ENCODE measurements at places on chromosomes 7 and 10.

DNA sequence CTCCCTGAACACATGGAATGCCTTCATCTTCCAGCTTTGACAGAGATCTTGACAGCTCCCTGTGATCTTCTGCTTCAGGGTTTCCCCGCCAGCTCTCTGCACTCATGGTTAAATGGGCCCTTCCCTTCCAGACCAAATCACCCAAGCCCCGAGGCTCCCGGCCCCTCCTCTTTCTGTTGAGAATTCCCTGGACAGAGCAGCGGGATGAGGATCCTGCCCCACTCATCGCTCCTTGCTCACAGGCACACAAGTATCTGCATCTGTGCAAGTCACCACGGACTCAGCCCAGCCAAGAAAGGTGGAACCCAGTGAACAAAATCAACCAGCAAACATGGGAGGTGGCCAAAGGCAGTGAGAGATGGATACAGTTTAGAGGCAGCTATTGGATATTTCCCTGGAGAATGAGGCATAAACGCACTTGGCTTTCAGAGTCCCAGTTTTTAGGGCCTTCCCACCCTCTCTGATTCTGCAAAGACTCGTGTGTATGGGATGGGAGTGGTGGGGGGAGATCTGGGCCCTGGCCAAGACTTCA, 37.7 kb upstream of the CXCL12 start:
- DNase-seq: no peak

GRCh38 chr7:132782777-132783640, 206.7 kb upstream of the PLXNA4 start:
- no peak for DNase-seq

GRCh38 chr10:21368728-21369425, 156.6 kb downstream of the SKIDA1 start:
- DNase-seq: no peak

- no peak for DNase-seq
These were observed 66.8 kb upstream of the NEBL start for GRCh38 chr10:20963721-20964595.

DNA sequence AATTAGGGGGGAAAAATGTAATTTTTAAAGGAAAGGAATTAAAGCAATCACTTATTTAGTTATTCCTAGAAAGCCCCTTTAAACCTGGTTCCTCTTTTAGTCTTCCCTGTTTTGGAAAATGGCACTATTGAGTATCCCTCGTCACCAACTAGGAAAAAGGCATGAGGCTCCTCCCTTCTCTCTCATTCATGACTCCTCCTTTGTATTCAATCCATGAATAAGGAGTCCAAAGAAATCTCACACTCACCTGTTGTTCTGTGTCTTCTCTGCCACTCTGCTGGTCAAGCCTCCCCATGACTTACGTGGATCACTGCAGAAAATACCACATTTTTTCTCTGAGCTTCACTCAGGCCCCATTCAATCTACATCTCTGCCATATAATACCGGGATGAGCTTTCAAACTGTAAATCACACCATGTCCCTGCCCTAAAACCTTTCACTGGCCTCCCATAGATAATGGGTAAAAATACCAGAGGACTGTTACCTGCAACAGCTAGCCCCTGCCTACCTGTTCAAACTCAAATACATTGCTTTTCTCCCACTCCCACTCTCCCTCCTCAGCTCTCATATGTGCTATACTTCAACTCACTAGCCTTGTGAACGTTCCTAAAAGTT, 5.5 kb upstream of the VWDE start:
- DNase-seq: no peak

DNA sequence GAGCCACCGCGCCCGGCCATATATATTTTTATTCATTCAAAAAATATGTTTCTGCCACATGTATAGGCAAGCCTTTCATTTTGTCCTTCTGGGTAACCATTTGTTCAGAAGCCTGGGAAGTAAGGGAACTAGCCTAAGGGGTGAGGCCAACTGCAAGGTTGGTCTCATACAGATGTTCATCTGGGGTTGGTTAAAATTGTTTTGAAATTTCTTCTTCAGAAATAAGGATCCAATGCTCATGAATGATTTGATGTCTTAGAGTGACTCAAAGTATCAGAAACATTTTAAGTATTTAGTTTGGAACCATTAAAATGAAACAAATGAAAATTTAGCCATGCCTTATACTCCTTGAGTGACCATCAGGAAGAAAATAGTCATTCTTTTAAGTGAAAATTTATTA, 397.2 kb downstream of the SUGCT start:
- no peak for DNase-seq

DNA sequence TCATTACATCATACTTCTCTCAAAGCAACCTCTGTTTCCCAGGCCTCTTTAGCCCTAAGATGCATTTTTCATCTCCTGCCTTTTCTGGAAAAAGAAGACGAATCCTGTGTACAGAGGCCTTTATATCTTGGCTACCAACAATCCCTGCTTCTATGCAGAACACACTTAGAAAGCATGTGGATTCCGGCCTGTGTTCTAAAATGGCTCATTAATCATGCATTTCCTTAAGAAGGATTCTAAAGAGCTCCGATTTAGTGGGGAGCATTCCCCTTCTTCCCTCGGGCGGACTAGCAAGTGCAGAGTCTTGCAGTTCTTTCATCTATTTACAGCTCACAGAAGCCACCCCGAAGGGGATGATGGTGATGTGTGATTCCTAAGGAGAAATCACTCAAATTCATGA, 1212.9 kb downstream of the TYW1 start:
- DNase-seq: no peak

- DNase-seq: no peak
These were observed 129.2 kb upstream of the NRBF2 start for GRCh38 chr10:63003816-63004453.

GRCh38 chr7:101125989-101126650, 784 bp upstream of the SERPINE1 start:
- DNase-seq: no peak

DNA sequence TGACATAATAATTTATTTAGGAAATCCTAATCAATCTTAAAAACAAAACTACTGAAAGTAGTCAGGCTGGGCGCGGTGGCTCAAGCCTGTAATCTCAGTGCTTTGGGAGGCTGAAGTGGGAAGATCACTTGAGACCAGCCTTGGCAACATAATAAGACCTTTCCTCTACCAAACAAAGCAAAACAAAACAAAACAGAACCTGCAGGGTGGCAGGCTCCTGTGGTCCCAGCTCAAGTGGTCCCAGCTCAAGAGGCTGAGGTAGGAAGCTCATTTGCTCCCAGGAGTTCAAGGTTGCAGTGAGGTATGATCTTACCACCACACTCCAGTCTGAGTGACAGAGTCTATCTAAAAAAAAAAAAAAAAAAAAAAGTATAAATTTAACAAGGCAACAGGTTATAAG, 748.0 kb downstream of the CNTNAP2 start:
- DNase-seq: no peak

DNA sequence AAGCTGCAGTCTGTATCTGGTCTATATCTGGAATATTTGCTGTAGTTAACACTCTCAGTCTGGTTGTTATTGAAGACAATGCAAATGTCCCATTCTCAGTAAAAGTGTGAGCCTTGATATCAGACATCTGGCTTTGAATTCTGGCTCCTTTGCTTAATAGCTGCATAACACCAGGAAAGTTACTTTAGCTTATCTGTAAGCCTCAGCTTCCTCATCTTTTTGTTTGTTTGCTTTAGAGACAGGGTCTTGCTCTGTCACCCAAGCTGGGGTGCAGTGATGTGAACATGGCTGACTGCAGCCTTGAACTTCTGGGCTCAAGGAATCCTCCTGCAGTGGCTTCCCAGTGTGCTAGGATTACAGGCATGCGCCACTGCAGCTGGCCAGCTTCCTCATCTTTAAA, 41.3 kb downstream of the CNNM2 start:
- DNase-seq: no peak

GRCh38 chr10:96986200-96986856, 154.2 kb downstream of the LCOR start:
- DNase-seq: no peak

- DNase-seq: no peak
These were observed 332.0 kb upstream of the GALNT17 start for GRCh38 chr7:70799841-70800405.

DNA sequence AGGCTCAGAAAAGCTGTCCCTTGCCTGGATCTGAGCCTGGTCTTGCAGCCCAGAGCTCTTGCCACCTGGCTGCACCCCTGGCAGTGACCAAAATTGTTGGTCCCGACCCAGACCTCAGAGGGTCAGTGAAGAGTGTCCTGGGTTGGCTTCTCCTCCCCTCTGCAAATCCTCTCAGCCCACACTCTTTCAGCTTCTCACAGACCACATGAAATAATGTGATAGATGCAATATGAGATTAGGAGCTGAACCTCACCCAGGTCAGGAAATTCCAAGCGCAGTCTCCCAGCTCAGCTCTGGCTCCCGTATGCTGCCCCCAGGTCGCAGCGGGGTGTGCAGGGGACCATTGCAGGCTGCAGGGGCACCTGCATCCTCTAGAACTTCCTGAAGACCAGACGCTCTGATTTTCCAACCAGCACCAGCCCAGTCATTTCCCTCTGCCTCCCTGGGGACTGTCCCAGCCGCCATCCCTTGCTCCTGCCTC, 19.6 kb upstream of the RET start:
- no peak for DNase-seq

DNA sequence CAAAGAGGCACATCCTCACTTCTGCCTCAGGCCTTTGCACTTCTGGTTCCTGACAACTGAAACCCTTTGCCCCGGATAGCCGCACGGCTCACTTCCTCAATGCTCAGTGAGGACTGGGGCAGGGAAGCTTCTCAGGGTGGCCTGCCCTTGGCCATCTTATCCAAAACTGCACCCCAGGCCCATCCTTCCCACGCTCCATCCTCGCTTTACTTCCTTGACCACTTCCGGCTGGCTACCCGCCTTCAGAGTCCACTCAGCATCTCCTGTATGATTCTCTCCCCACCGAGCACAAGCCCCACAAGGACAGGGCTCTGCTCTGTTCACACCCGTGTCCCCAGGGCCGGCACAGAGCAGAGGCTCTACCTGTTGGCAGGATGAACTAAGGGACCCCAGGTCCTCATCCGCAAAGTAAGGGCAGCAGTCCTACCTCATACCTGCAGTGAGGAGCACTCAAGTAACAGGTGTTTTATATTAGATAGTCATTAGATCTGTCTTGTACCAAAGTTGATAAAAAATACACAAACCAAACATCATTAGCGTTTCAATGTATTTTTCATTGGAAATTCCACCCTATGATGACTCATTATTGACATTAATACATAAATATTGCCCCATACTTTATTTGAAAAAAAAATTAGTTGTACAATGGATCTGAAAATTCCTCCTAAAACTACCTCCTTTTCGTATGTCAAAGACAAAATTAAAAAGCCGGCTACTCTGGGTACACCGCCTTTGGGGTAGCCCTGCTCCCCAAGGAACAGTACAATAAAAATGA, 35.0 kb downstream of the GNA12 start:
- no peak for DNase-seq

GRCh38 chr10:69409968-69410367, 6.8 kb downstream of the TACR2 start:
- no peak for DNase-seq

DNA sequence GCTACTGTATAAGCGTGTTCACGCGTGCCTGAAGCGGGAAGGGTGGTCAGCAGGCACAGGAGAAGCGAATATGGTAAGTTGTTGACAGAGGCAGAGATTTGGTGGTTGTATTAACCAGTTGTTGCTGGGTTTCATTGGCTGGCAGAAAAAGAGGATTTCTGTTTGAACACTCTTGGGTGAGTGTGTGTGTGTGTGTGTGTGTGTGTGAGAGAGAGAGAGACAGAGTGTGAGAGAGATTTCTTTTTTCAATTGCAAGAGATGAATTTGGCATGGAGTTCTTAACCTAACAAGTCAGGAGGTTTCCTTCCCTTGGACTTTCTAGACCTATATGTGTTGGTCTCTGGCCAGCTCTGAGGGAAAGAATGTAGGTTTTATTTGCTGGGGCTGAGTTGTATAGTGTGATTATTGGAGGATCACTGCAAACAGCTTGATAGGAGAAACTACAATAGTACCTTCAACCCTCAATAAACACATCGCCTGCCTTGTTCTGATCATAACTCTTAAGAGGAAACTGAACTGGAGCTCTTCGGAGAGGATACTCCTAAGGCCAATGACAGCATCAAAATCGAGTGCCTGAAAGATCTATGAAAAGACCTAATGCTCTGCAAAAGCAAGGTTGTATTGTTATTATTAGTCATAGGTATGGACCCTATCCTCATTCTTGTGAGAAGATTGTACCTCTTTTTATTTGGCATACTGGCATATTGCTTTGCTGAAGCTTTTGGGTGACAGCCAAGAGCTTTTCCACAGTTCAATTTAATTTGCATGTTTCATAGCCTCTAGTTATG, 1.2 kb downstream of the MCU start:
- DNase-seq: no peak

DNA sequence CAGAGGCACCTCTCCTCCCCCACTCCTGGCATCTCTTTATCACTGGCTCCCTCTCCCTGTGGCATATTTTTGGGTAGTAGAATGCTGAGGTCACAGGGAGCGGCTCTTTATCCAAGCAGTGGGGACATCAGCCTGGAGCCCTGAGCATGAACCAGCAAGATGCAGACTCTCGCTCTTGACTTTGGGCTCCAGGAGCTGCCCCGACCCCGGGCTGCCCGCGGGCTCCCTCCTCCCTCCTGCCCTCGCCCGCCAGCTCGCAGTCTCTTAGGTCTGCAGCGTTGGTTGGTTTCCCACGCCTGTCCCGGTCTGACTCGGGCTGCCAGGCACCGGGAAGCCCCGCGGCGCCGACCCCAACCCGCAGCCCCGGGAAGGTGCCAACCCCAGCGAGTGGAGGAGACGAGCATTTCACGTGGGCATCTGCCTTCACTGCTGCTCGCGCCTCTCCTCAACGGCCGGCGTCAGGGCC, 1.3 kb downstream of the INSYN2A start:
- DNase-seq: no peak

GRCh38 chr10:126730856-126731609, 60.5 kb upstream of the C10orf90 start:
- no peak for DNase-seq

GRCh38 chr7:113796557-113796956, 122.3 kb downstream of the PPP1R3A start:
- DNase-seq: no peak

DNA sequence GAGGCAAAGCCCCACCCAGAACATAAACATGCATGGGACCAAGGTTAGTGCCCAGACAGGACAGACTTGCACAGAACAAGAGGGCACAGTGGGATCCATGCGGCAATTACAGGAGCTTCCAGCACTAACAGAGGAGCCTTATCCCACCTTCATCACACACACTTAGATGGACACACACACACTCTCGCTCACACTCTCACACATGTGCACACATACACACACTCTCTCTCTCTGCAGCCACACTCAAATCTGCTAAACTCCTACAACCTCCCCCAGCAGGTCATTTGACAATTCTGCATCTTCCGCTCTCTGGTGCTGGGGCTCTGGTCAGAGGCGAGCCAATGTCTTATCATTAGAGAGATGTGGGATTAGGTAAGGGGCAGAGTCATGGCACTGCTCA, 120.5 kb downstream of the UBE2H start:
- no peak for DNase-seq

DNA sequence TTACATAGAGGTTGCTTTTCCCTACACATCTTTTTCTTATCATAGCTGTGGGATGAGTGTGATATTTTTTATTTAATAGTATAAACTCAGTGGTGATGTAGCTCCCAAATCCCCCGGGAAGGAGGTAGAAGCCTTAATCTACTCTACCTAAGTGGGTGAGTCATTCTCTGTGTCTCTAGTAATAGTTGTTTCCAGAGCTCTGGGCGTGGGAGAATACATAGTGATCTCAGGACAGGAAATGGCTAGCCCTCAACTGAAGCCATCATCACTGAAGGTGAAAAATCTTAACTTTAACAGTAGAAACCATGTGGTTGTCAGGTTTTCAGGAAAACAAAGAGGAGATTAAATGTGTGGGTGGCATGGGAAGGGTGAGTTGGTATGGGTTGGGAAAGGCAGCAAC, 278.4 kb downstream of the ANKRD30A start:
- DNase-seq: no peak
